Activated CD8-positive, alpha-beta T cell treated with anti-CD3 and anti-CD28 coated beads, Interleukin-2, amount 10 ng/mL, durations not matched to agents 7 days and 5 days (primary cell): ENCODE measurements at places on chromosomes 3 and 15.

GRCh38 chr3:188544012-188544411 lies 390.1 kb downstream of the LPP start:
- DNase-seq = no peak

GRCh38 chr3:66039590-66039887 lies 821 bp upstream of the MAGI1 start:
- DNase-seq = no peak

DNA sequence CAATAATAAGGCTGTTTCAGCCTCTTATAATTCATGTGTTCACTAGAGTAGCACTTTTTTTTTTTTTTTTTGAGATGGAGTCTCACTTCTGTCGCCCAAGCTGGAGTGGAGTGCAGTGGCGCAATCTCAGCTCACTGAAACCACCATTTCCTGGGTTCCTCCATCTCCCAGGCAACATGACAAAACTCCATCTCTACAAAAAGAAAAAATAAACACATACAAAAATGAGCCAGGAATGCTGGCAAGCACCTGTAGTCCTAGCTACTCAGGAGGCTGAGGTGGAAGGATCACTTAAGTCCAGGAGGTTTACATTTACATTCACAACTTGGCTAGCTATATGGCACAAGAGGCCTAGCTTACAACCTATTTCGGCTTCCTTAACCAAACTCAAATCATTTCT lies 6.8 kb downstream of the USP4 start:
- DNase-seq = no peak

DNA sequence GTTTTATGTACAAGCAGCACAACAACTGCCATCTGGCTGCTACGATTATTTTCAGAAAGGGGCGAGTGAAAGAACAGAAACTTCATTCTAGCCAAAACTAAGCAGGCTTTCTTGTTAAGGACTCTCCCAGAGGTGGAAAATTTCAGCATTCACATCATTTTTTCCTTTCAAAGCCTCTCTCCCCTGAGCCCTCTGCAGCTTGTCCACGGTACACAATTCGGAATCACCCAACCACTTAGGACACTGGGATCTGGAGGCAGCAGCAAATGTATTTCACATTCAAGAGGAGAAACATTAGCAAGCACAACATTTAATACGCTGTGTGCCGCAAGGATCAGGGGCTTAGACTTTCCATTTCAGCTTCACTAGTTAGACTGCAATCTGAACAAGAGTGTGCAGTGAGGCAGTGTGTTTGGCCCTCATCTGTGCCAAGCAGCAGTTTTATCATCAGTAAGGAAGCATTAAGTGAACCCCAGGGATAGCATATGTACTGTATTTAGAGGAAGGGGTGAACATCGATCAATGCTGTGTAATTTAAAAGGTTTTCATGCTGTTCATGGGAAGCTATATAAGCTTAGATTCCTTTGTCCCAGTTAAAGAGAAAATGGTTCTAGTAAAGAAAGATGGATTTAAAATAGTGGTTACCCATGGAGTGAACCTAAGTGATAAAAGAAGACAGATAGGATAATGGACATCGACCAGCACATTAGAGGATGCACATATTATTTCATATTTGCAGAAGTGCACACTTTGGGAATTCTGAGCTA lies 504.9 kb downstream of the TBL1XR1 start:
- no peak for DNase-seq

DNA sequence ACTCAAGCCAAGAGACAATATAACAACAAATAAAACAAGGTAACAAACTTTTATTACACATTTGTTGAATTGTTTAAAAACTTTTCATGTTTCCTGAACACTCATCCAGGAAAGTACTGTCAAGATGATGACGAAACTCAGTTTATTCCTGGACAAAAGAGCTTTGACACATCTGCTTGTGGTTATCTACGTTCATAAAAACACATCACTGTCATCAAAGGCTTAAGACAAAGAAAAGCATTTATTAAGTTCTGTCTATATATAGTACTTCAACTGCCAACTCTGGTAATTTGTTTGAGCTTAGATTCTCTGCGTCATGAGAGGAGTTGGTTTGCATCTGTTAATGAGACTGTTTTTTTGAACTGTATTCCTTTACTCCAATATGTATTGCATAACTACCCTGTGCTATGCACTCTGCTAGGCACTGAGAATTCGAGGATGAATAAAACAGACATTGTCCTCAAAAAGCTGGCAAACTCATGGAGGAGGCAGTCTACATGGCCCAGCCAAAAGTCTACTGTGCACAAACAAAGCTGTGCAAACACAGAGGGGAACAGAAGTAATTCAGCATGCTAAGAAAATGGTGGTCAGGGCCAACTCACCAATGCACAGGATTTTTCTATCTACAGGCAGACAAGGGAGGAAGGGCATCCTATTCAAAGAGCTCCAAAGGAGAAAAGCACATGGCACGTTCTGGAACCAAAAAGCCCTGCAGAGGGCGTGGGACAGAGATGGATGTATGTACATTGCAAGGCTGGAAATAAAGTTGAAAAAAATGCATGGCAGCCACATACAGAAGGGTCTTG lies 21.5 kb downstream of the PLD1 start:
- DNase-seq = no peak

GRCh38 chr15:56425976-56426375 lies 39.0 kb downstream of the MNS1 start:
- no peak for DNase-seq

DNA sequence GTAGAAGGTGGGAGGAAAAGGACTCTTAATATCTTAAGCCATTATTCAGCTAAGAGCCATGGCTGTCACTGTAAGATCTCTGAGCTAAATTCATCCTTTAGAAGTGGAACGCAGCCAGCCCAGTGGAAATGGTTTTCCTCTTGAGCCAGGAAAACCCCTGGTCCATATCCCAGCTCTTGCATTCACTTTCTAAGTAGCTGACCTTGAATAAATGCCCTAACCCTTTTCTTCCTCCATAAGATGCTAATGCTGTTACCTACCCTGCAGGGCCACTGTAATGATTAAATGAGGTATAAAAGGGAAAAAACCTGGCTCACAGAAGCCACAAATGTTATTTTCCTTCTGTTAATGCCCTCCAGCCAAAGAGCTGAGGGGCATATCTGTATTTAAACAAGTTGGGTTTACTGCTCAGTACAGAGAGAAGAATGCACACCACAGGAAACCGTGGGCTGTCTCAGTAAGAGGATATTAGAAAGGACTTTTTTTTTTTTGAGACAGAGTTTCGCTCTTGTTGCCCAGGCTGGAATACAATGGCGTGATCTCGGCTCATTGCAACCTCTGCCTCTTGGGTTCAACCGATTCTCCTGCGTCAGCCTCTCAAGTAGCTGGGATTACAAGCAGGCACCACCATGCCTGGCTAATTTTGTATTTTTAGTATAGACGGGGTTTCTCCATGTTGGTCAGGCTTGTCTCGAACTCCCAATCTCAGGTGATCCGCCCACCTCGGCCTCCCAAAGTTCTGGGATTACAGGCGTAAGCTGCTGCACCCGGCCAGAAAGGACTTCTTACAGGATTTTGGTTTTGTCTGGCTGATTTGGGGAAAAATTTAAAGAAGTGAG lies 6.8 kb downstream of the UBL7 start:
- DNase-seq = no peak

- no peak for DNase-seq
Observed at GRCh38 chr15:77476995-77477394, 56.3 kb downstream of the HMG20A start.

DNA sequence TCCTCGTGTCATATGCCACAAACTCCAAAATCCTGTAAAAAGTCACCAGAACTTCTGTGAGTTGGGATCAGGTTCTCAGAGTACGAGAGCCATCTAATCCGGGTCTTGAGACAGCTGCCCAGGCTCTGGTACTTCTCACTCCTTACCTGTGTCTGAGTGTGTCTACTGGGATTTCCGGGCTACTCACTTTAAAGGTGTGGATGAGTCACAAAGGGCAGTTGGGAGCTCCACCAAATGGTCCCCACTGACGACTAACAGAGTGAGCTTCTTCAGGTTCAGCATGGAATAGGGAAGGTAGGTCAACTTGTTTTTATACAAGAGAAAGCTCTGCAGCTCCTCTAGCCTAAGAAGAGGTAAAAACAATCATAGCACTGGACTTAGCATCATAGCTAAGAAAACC lies 29.5 kb downstream of the RTP3 start:
- no peak for DNase-seq

DNA sequence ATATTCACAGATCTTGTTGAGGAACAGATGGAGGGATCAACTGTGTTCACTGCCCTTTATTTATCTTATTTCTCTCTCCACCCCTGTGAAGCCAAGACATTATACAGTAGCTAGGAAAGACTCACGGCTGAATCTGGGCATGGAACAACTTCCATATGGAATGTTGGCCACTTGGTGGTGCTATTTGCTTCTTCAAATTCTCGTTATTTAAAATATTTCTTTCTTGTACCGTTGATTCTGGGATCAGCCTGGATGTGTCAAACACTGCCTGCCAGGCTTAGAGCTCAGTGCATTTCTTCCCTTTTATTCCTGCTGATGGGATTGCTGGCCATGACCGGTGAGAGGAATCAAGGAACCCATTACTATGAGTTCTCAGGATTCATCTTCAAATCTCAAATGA lies 17.5 kb upstream of the GASK1A start:
- DNase-seq = peak; percentile 40

DNA sequence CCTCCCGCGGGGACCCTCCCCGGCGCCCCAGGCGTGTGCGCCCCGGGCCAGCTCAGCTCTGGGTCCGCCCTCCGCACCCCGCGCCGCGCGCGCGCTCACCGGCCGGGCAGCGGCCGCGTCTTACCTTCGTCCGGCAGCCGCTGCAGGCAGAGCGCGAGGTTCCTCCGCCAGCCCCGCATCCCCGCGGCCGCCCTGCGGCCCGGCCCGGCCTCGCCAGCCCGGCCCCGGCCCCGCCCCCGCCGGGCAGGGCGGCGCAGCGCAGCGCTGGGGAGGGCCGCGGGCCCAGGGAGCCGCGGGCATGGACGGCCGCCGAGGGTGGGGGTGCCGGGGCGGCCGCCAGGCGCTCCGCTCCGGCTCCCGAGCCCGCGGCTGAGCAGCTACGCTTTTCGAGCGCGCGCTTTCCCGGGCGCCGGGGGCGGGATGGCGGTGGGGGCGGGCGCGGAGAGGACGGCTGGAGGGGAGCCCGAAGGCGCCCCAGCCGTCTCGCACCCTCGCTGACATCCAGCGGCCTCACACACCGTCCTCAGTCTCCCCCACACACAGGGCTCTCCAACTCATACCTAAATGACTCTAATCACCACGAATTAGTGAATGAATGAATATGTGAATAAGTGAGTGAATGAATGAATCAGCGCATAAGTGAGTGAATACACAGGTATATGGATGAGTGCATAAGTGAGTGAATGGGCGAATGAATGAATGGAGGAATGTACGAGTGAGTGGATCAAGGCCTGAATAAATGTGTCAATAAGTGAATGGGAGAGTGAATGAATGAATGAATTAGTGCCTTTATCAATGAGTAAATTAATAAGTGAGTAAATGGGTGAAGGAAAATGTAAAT lies 48.5 kb upstream of the CCDC174 start:
- no peak for DNase-seq

GRCh38 chr3:193269343-193270028 lies 28.5 kb downstream of the PLAAT1 start:
- DNase-seq = no peak

GRCh38 chr15:88912500-88912921 lies 668 bp downstream of the MFGE8 start:
- DNase-seq = no peak

GRCh38 chr15:22237891-22238275 lies 157.6 kb downstream of the OR4M2 start:
- no peak for DNase-seq

DNA sequence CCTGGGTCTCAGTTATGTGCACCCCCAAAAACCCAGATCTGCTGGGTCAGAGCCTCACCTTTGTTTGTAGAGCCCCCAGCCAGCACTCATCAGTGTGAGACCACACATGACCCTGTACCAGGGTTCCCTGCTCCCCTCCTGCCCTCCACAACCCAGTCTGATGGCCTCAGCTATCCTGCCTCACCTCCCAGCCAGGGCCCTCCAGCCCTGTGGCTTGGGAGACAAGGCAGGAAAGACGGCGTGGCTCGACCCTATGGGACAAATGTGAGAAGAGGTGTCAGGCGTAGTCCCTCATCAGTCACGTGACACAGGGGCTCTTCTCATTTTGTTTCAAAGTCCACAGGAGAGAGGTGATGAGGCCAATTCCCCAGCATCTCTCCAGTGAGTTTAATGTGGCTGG lies 28.3 kb upstream of the PRR23E start:
- DNase-seq = no peak

- no peak for DNase-seq
Observed at GRCh38 chr15:37628507-37628906, 305.9 kb upstream of the TMCO5A start.

GRCh38 chr3:121175083-121175482 lies 267.1 kb downstream of the STXBP5L start:
- DNase-seq = no peak

DNA sequence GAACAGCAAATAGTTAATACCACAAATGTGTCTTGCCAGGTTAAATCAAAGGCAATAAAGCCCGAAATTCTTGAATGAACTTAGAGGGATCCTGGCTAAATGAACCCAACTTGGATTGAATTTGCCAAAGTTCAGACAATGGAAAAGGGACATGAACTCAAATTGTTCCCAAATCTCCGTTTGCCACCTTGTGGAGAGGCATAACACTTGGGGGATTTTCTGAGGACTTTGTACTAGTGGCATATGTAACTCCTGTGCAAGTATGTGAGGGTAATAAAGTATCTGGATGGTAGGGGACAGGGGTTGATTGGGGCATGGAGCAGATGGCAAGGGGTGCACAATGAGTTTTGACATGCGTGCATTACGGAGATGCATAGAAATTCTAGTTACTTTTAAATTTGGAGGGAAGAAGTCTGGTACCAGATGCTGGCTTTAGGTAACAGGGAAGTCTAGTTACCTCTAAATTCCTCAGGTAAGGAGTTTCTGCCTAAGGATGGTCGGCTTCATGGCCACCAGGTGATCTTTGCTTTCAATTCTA lies 1.2 kb upstream of the TCAIM start:
- DNase-seq = no peak

- no peak for DNase-seq
Observed at GRCh38 chr3:72515941-72516340, 332.3 kb downstream of the SHQ1 start.

- no peak for DNase-seq
Observed at GRCh38 chr3:51394541-51394940, 3.5 kb downstream of the RBM15B start.

GRCh38 chr15:97401970-97402369 lies 558.5 kb upstream of the ARRDC4 start:
- no peak for DNase-seq
